ENCODE measurements at places on chromosomes 11 and 22.
A peak's percentile ranks its signal among the peaks of the same experiment; 100 is the strongest.

- no peak for DNase-seq
Observed at GRCh38 chr11:134471087-134471715, 59.2 kb upstream of the B3GAT1 start.

DNA sequence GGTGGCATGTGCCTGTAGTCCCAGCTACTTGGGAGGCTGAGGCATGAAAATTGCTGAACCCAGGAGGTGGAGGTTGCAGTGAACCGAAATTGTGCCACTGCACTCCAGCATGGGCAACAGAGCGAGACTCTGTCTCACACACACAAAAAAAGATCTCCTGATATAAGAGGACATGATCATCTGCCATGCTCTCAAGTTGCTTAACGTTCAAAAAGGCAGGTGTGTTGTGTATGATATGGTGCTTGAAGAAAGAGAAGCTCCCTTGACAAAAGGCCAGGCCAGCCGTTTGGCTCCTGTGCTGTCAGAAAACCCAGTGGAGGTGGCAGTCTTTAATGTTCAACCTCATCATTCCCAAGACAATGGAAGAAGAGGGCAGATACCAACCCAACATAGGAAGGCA, 117.3 kb upstream of the PLET1 start:
- no peak for DNase-seq

DNA sequence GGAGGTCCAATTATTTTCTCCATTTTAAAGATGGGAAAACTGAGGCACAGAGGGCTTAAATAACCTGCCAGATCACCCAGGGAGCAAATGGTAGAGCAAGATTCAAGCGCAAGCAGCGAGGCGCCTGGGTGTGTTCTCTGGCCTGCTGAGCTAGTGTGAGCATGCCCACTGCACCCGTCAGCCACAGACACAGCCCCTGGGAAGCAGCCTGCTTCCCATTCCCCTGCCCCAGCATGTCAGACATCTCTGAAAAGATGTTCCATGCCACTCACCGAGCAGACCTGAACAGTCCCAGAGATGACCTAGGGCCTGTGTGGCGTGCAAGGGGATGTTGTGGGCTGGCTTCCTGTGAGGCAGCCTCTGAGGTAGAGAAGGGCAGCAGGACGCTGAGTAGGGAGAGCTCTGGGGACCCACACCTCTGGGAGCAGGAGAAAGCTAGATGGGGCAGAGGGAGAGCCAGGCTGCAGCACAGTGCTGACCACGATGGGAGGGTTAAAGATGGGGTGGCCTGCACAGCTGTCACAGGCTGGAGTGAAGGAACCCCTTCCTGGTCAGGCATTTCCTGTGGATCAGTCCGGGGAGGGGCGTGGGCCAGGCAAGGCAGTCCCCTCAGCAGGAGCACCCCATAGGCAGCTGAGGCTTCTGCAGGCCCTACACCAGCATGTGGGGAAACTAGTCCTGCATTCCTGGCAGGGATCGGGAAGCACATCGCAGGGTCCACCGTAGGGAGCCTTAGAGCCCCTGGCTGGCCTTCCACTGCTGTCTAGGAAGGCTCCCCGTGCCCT, 101.4 kb downstream of the GALNT18 start:
- no peak for DNase-seq

GRCh38 chr11:12276831-12277475, 100.4 kb upstream of the PARVA start:
- DNase-seq, result no peak

- no peak for DNase-seq
Observed at GRCh38 chr22:19802001-19802893, 41.7 kb downstream of the TBX1 start.

DNA sequence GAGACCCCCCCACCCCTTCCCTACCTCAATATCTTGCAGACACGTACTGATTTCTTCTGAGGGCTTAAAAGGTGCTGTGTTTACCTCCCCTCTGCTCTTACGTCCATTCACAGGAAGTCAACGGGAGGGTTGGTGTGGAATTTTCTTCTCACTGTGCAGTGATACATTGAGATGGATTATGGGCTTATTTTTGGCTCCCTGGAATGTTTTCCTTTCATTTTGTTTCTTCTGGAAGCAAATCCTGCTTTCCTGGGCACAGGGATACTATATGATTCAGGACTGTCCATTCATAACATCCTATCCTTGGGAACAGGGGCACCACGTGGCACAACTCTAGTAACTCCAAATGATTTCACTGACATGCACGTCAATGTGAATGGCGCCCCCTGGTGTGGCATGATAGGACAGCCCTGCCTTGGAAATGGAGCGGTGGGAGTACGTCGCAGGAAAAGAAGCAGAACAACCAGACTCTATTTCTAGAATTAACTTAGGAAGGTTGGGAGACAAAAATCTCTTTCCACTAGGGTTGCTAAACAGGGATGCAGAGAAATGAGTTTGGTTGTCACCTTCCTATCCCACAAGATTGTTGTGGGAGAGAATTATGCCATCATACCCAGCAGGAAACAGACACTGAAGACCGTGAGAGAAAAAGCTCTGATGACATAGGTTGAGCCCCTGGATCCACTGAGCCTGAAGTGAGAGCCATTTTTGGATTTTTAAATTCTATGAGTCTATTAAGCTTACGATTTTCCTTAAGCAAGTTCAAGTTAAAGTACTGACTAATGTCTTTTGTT, 146.5 kb upstream of the RAG2 start:
- peak; percentile 4 for DNase-seq

- DNase-seq, result no peak
Observed at GRCh38 chr11:128515826-128516778, 71.3 kb downstream of the ETS1 start.

DNA sequence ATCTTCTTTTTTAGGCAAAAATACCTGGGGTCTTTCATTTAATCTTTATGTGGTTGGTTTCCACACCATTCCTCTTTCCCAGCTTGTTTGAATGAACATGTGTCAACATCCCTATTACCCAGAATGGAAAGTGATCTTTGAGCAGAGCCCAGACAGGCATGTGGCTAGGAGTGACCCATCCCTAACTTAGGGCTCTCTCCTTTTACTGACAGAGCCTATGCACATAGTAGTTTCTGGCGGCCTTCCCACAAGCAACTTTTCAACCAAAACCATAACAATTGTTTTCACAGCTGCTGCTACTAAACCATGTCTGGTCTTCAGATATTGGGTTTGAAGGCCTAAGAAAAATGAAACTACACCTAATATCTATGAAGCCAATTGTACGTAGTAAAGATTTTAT, 107.5 kb downstream of the TENM4 start:
- no peak for DNase-seq

GRCh38 chr22:40694411-40694810, 15.1 kb downstream of the MCHR1 start:
- no peak for DNase-seq

DNA sequence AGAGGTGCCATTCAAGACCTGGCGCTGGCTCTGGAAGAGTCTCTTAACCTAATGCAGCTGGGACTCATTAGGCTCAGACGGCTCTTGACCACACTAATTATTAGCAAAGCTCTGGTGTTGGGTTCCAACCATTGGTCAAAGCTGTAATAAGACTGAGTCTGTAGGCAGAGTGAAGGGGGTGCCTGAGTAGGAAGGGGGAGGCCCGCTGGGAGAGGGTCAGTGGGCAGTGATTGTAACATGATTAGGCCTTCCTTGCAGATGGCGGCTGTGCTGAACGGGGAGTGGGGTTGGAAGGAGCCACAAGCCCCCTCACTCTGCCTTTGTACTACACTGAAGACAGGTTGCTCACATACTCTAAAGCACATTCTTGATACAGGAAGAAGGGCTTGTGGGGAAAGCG, 5.2 kb downstream of the SRPRA start:
- DNase-seq, result no peak

DNA sequence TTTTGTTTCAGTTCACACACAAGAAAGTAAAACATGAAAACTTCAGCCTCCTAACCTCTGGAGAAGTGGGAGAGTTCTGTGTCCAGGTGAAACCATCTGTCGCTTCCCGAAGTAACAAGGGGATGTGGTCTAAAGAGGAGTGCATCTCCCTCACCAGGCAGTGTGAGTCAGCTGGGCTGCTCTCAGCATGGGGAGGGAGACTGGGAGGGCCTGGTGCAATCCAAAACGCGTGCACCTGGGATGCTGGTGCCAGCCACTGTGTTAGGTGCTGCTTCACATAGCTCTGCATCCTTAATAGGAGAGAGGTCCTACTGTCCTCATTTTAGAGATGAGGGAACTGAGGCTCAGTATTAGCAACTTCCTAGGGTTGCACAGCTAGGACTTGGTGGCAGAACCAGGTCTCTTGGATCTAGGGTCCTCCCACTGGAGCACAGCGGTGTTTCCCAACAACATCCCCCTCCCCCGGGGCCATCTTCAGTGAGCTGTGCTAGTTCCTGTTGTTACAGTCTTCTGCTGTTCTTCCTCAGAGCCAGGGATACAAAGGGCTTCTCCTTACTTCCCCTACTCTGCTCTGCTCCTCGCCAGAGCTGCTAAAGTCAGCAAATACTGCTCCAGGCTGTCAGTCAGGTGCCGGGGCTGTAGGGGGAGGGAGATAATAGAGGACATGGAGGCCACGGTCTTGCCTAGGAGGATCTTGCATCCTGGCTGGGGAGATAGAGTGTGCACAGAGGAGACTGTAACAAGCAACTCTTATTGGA, 8.0 kb downstream of the IL10RA start:
- DNase-seq, result no peak

- DNase-seq, result no peak
Observed at GRCh38 chr11:19814421-19814820, 101.8 kb downstream of the NAV2 start.

DNA sequence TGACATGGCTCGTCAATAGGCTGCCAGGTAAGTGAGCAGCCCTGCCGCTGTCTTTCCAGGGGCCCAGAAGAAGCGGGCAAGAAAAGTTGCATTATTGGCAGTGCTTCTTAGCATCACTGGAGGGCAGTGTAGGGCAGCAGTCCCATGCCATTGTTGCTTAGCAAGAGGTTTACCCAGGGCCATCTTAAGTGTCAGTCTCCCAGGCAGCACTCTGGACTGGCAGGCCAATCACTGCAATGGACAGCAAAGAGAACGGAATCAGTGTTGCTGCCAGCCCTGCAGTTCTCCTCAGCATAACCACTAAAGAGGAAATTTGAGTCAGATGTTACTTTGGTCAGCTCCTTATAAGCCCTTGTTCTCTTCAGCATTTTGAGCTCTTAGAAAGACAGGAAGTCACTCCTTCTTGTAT, 13.4 kb upstream of the GRK2 start:
- DNase-seq, result no peak

GRCh38 chr11:5368502-5369043, 15.0 kb upstream of the OR51M1 start:
- DNase-seq, result no peak

GRCh38 chr11:27179334-27179733, 138.7 kb downstream of the BBOX1 start:
- no peak for DNase-seq

DNA sequence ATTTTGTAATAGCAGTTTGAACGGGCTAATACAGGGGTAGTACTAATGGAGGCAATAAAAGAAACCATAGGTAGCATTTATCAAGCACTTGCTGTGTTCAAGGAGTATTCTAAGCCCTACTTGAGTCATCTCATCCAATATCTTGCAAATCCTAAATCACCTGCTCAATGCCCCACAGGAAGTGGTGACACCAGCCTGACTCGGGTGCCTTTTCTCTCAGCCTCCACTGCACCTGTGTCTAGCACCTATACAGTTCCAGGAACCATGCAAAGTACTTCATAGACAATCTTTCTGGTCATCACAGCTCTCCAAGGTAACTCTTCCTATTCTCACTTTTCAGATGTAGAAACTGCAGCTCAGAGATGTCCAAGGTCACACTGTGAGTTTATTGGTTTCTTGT, 98.0 kb downstream of the PRR5L start:
- no peak for DNase-seq

GRCh38 chr11:112558691-112559090, 298.0 kb upstream of the PLET1 start:
- DNase-seq, result no peak

GRCh38 chr11:65243797-65244196, 18.0 kb upstream of the POLA2 start:
- no peak for DNase-seq

DNA sequence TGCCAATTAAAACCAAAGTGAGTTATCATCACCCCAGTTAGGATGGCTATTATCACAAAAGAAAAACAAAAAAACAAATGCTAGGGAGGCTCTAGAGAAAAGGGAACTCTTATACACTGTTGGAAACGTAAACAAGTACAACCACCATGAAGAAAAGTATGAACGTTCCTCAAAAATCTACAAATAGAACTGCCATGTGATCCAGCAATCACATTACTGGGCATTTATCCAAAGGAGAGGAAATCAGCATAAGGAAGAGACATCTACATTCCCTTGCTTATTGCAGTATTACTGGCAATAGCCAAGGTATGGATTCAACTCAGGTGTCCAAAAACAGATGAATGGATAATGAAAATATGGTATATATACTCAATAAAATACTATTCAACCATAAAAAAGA, 1145.1 kb downstream of the LRRC4C start:
- no peak for DNase-seq

GRCh38 chr11:125036933-125037332, 26.2 kb upstream of the SLC37A2 start:
- no peak for DNase-seq

GRCh38 chr11:3340025-3340424, 38.9 kb downstream of the ZNF195 start:
- DNase-seq, result no peak

DNA sequence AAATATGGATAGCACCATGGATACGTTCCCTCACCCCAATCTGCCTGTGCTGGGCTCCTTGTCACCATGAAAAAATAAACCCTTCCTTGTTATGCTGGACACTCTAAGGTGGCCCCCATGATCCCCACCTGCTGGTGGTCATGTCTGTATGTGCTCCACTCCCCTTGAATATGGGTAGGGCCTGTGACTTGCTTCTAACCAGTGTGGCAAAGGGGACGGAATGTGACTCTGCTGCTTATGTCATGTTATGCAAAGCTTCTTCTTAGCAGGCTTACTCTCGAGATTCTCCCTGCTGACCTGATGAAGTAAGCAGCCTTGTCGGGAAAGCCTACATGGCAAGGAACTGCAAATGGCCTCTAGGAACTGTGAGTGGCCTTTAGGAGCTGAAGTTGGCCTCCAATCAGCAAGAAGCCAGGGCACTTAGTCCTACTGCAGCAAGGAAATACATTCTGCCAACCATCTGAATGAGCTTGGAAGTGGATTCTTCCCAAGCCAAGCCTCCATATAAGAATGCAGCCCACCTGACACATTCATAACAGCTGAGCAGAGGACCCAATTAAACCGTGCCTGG, 159.9 kb downstream of the CCDC34 start:
- DNase-seq, result no peak

- DNase-seq, result no peak
Observed at GRCh38 chr11:95577716-95578460, 211.7 kb downstream of the FAM76B start.

GRCh38 chr11:26134481-26135355, 197.2 kb upstream of the ANO3 start:
- DNase-seq, result no peak

- DNase-seq, result no peak
Observed at GRCh38 chr11:119107538-119108145, 498 bp downstream of the C2CD2L start.

DNA sequence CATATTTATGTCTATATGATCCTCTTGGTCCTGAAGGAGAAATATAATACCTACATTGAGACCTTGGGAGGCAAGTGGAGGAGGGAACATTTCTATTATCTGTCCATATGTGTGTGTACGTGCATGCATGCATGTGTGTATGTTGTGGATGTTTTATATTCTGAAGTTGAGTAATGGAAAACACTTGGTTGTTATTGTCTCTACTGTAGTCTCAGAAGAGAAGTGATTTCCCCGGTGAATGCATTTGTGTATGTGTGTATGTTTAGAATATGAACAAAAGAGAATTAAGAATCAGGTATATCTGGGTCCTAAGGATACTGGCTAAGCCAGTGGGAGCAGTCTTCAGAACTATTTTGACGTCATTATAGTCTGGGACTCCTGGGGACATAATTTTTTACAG, at the start of gene OR52N1:
TSS of gene OR52N1 (minus strand) at position 101 of the 400 bp plus-strand sequence. CDS start 2,449 bp downstream, outside the sequence.
- DNase-seq, result no peak
